ENCODE measurements at places on chromosomes 2 and 18.

GRCh38 chr18:48875314-48875941 lies 75.3 kb downstream of the SMAD7 start:
- DNase-seq, result no peak

GRCh38 chr18:11324956-11325882 lies 175.8 kb upstream of the PIEZO2 start:
- DNase-seq, result peak; percentile 91

- peak; percentile 23 for DNase-seq
These were observed 324.3 kb upstream of the PKDCC start for GRCh38 chr2:41723526-41723925.

GRCh38 chr2:105646774-105647076 lies 98.0 kb upstream of the NCK2 start:
- no peak for DNase-seq

DNA sequence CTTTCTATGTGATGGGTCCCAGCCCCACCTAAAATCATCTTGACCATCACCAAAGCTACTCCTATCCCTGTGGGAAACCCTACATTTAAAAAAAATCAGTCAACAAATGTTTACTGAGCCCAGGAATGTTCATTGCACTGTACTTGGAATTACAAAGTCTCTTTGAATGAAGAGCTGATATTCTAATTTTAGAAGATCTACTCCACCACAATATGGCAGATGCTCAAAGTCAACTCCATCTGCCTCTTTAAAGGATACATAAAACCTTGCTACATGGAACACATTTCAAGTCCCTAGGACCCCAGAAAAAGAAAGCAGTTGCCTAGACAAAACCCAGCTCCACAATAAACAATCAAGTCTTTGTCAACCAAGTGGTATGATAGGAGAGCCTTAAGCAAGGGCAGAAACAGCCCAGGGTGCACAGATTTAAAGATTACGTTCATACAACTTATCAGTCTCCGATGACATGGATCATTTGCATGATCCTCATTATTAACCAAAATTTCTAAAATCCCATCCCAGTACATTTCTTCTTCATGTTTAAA lies 234.3 kb upstream of the ACVR2A start:
- no peak for DNase-seq

- DNase-seq, result no peak
These were observed 42.3 kb upstream of the FAM136A start for GRCh38 chr2:70344195-70344594.

- peak; percentile 65 for DNase-seq
These were observed 970.6 kb upstream of the ACVR2A start for GRCh38 chr2:146874260-146874658.

GRCh38 chr18:37527395-37527794 lies 38.2 kb downstream of the CELF4 start:
- DNase-seq, result no peak

DNA sequence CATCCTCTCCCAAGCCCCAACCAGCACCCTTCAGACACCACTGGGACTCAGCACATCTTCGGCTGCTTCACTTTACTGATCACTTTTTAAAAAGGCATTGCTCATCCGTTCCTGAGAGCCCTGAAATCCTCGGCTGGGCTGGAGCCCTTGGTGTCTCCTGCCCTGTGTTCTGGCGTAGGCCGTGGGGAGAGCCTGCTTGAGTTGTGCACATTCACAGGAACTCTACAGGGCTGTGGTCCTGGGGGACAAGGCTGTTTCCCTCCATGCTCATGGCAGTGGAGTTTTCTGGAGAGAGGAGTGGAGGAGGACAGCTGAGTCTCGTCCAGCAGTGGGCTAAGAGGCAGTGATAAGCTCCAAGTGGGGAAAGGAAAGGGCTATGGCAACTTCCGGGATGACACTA lies 15.9 kb downstream of the CENPA start:
- no peak for DNase-seq

- DNase-seq, result no peak
These were observed 971.0 kb upstream of the GYPC start for GRCh38 chr2:125684932-125685331.

DNA sequence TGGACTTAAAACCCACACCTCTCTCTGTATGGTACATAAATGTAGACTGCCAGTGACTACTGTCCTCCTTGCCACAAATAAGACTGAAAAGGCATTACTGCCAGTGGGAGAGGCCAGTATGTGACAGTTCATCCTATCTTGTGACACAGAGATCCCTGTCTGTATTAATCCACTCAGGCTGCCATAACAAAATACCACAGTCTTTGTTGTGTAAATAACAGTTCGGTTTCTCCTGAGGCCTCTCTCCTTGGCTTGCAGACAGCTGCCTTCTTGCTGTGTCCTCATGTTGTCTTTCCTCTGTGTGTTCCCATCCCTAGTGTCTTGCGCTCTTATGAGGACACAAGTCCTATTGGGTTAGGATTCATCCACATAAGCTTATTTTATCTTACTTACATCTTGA lies 46.4 kb upstream of the IL1RL1 start:
- no peak for DNase-seq

DNA sequence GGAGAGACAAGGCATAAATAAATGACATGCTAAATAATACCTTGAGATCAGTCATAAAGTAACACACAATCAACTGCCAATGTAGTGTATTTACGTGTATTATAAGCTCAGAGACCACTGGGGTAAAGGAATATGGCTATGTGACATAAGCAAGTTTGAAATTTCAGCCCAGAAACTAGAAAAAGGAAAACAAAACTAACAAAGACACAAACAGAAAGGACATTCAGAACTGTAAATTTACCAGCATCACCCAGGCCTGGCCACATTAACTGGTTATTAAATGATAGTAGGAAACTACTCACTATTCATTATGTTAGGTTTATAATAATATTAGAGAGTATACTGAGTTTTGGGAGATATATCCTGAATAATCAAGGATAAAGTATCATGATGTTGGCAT lies 98.8 kb downstream of the METTL8 start:
- DNase-seq, result no peak

DNA sequence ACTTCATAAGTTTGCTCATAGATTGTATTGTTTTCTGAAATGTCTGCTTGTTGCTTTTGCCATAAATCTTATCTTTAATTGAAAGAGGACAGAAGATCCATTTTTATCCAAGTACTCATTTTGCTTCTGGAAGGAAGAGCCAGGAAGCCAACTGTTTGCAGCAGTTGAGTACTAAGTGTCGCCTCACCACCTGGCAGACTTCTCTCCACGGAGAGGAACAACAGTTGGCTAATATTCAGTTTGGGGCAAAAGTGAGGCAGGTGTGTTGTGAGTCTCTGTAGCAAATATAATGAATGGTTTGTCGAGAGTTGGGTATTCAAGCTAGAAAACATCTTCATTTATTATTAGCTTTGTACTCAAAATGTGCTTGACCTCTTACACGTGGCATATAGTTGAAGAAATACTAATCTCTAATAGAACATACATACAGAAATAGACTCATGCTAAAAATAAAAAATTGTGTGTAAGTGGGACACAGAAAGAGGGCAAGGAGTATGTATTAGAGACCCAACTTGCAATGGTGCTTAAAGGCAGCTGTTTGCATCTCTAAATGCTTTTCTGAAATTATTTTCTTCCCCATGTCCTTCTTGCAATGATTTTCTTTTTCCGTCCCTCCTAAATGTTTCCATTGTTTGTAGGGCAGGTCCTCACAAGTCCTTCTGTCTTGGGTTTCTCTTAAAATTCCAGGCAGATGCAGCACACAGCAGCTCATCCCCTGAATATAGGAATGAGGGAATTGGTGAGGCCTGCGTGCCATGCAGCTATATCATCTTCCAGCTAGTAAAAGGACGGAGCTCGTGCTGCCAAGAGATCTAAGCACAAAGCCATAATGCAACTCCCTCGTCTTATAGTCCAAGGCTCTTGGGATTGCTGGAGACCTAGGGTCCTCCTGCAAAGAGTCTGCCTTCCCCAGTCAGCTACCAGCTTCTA lies 44.8 kb upstream of the MAP3K20 start:
- no peak for DNase-seq

GRCh38 chr18:33014060-33014796 lies 241.4 kb upstream of the KLHL14 start:
- DNase-seq, result no peak

DNA sequence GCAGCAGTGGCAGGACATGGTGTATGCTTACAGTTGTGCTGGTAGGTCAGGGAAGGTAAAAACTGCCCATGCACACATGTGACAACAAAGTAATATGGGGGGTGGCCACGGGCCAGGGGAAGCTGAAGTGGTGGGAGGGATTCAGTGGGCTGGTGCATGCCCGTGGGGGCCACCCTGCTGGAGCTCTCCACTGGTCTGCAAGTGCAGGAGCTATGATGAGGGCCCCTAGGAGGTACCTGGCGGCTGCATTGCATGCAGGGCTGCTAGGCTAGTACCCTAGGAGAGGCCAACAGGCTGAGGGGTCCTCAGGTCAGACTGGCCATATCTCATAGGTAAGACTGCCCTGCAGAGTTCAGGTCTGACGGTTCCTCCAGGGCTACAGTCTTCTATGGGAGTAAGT lies 265.9 kb downstream of the NUP35 start:
- DNase-seq, result no peak

- no peak for DNase-seq
These were observed 125.9 kb downstream of the BCL2L11 start for GRCh38 chr2:111246620-111247061.

- DNase-seq, result no peak
These were observed 59.1 kb downstream of the NETO1 start for GRCh38 chr18:72808680-72809079.

GRCh38 chr2:218961651-218962570 lies 2.4 kb downstream of the CDK5R2 start:
- no peak for DNase-seq

DNA sequence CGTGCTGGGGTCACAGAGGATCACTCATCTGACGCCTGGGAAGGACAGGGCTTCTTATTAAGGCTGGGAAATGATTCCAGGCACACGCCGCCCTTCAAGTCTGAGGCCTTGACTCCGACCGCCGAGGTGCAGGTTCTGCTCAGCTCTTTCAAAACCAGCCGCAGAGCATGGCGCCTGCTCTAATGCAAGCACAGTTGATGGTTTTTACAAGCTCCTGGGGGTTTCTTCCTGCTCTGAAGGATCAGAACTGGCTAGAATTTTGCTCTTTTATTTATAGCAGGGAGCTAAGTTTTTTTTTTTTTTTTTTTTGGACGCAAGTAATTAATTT lies 32.0 kb downstream of the CDCA7 start:
- no peak for DNase-seq

GRCh38 chr2:197348721-197349360 lies 38.3 kb upstream of the ANKRD44 start:
- no peak for DNase-seq

DNA sequence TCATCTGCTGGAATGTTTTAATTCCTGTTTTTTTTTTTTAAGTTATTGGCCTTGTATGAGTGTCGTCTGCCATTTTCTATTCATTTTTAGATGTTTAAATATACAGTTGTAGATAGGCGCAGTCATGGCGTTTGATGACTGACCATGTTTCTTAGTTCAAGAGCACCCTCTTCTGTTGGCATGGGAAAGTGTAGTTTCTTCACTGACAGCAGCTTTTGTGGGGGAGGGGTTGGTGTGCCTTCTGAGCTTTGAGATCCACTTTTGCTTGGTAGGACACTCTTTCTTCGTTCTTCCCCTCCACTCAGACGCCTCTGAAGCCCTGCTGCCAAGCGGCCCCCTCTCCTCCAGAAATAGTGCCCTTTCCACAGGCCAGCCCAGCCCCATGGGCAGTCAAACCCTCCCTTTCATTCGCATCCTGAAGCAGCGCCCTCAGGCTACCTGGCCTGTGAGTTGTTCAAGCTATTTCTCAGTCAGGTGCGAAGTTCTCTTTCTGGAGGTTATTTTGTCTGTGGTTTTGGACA lies 492.0 kb downstream of the TNS1 start:
- DNase-seq, result peak; percentile 85

DNA sequence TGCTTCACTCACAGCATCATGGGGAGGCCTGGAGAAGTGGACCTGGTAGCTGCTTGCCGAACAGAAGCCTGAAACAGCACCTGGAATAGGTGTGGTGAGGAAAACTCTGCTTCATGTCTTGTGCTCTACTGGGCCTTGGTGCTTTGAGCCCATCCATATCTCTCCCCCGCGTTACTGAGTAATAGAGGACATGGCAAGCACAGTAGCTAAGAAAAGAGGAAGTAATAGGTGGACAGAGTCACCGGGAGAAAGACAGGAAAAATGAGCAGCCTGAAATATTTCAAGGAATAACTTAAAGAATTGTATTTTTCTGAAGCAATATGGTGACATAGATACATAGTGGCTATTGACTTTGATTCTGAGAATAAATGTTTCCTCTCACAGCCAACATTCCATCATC lies 14.0 kb upstream of the HNMT start:
- DNase-seq, result no peak

DNA sequence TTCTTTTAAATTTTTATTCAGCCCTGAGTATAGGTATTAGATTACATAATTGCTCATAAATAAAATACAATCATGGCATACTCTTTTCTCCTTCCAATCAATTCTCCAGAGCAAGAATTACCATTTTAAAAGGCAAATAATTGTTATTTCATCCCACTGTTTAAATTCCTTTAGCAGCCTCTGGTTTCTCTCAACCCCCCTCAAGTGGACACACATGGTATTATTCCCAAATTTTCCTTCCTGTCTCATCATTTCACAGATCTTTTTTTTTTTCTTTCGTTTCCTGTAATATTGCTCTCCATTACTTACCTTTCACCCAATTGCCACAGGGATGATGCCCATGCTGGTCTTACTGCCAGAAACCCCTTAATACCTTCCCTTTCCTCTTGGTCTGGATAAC lies 385.2 kb downstream of the RIT2 start:
- no peak for DNase-seq
